Muscle of back (tissue), 13 donors: ENCODE measurements at places on chromosomes 4 and X.
A peak's percentile ranks its signal among the peaks of the same experiment; 100 is the strongest.

- no peak for DNase-seq
Measured at GRCh38 chrX:148672517-148672916, 172.1 kb downstream of the AFF2 start.

DNA sequence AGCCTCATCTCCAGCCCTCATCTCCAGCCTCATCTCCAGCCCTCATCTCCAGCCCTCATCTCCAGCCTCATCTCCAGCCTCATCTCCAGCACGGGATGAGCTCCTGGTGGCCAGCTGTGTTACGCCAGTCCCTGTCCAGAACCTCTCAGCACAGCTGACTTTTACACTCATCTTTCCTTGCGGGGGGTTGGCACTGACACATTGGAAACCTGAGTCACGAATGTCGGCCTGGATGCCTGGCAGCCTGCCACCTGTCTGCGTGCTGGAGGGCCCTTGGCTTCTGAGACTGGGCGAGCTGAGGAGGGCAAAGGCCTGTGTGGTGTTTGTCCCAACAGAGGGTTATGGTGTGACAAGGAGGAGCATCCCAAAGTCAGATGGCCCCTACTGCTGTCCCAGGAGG is 66.1 kb upstream of the HGFAC start:
- no peak for DNase-seq

DNA sequence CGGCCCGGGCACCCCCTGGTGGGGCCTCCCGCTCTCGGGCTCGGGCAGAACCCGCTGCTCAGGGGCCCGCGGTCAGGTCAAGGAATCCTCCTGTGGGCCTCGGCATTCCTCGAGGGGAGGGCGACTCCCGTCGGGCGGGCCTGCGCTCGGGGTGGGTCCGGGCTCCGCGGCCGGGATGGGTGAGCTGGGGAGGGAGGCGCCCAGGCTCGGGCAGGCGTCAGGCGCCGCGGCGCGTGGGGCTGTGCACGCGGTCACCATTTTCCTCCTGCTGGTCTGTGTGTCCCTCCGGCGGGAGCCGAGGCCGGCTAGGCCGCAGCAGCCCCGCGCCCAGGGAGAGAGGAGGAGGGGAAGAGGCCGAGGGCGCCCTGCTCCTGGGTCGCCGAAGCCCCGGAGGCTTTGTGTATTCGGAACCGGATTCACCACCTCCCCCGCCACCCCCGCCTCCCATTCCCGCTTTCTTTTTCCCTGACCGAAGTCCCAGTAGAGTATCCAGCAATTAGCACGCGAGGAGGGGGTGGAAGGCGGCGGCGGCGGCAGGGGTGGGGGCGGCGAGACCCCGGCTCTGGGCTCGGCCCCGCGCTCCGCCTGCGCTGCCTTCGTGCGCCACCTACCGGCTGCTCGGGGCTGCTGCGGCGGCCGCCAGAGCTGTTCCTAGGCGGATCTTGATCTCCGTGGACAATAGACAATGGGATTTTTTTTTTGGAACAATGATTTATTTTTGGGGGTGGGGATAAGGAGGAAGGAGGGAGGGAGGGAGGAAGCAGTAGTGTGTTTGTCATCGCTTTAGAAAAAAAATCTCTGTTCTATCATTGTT is 99.0 kb upstream of the MAML3 start:
- peak; percentile 92 for DNase-seq

DNA sequence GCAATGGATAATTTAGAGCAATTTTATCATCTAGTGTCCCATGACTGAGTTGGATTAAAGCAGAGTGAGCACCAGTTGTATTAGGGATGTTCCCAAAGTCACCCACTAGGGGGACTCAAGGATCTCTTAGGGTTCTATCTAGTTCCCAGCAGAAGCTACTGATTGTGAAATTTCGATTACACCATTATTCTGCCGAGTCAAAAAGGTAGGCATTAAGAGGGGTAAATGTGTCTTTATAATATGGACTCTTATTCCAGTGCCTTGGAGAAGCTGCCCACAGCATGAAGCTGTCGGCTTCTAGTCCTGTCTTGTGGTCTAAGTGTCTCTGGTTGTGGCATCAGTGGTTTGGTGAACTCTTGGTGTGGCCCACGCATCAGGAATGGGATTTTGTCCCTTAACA is 53.3 kb downstream of the RGS12 start:
- peak; percentile 85 for DNase-seq

DNA sequence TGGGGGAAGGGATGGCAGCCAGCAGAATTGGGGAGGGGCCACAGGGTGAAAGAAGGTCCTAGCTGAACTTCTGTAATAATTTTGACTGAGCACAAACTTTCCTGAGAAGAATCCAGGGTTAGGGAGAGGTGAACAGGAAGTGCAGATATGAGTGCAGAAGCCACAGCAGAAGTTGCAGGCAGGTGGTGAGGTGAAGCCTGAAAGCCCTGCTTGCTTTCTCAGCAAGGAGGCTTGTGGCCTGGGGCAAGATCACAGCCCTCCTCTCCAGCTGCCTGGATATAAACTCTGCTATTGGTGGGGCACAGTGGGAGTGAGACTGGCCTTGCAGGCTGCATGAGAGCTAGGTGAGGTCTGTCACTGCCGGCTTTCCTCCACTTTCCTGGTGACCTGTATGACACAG is 44.1 kb upstream of the UPRT start:
- DNase-seq, result no peak

DNA sequence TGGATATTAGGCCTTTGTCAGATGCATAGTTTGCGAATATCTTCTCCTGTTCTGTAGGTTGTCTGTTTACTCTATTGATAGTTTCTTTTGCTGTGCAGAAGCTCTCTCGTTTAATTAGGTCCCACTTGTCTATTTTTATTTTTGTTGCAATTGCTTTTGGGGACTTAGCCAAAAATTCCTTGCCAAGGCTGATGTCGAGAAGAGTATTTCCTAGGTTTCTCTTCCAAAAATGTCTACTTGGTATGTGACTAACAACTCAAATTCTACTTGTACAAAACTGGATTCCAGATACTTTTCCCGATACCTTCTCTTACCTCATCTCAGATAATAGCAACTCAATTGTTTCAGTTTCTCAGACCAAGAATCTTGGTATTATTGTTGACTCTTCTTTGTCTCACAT is 142.4 kb upstream of the GLRA2 start:
- peak; percentile 22 for DNase-seq

GRCh38 chr4:73055241-73055897 is 14.1 kb downstream of the COX18 start:
- DNase-seq, result no peak

DNA sequence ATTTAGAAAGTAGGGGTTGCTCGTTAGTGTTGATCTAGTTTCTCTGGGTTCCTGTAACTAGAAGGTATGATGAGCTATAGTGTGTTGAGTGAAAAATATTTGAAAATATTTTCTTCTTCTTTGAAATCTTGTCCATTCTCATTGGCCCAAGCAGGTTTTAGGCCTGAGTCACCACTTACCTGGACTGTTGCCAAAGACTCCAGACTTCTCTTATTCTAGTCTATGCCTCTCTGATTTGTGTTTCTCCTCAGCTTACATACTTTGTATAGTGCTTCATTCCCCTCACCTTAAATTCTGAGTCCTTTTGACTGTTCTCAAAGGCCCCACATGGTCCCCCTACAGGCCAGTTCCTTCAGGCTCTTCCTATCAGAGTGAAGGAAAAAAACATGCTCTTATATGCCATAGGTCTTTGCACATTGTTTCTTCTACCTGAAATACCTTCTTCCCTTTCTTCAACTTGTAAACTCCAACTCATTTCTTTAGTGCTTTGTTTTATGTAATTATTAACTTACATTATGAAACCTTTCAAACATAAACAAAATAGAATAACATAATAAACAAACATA is 258.2 kb downstream of the PPP1R2C start:
- peak; percentile 37 for DNase-seq

DNA sequence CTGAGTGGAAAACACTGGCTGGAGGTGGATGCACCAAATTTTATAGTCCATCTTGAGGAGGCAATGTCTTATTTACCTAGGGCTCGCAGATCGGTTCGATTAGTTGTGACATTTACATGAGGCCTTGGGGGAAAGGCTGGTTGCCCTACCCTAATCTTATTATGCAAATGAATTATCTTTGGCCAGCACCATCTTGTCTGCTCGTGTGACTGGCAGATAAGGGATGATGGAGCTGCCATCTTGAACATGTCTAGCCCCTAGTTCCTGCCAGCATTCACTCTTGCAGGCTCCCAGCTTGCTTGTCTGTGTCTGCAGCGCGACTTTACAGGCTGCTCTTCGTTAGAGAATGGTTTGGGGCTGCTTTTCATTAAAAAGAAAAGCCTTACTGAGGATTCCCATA is 61.9 kb downstream of the SEC24B start:
- DNase-seq, result no peak

- no peak for DNase-seq
Measured at GRCh38 chr4:118915468-118915867, 26.8 kb downstream of the SYNPO2 start.

- no peak for DNase-seq
Measured at GRCh38 chrX:42089031-42089430, 165.7 kb upstream of the CASK start.

- DNase-seq, result peak; percentile 77
Measured at GRCh38 chr4:7719354-7720174, 220.1 kb downstream of the AFAP1 start.

DNA sequence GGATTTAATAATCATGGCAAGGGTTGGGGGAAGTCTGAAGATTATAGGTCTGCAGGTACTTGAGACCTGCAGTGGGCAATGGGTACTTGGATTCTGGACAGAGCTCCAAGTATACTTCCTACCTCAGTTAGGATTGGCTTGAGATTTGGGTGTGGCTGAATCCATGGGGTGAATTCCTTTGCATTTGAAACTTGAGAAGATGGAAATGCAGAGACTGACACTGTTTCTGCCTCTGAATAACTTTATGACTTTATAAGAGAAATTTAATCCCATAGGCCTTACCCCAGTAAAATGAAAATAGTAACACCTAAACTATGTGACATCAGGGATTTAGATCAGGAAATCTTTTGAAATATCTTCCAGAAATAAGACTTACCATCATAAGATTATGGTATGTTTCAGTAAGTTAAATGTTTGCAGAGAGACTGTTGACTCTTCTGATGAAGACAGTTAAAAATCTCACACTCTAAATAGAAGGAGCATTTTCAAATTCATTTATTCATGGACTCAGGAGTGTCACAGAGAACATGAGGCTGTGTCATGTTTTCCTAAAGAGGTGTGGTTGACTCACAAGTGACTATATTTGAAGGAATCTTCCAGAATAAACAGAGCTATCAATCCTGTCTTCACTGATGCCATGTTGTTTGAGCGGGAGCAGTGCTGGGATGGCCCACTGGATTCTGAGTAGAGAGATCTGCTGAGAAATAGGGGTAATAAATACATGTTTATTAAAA is 513.5 kb upstream of the NR3C2 start:
- no peak for DNase-seq

DNA sequence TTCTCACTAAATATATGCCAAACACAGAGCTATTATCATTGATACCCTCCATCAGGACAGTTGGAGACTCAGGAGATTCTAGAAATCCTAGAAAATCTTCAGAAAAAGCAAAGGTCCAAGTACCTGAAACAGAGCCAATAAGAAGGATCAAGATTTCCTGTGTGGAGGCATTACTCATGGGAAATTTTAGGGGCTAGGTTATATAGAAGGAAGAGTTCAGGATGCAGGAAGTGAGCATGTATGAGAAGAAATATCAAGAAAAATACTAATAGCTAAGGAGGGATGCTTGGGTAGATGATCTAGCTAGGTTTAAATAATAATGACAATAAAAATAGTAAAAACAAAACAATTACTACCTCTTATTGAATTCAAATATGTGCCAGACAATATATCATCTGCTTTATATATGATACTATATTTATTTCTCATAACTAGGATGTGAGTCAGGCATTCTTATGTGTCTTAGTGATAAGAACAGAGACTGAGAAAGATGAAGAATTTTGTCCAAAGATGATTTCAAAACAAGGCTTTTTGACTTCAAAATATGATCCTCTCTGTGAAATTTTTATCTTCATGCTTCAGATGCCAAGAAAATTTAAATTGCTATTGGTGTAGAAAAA is 66.4 kb upstream of the HHIP start:
- DNase-seq, result no peak

GRCh38 chr4:173214661-173215060 is 46.0 kb downstream of the GALNT7 start:
- DNase-seq, result peak; percentile 64

- peak; percentile 69 for DNase-seq
Measured at GRCh38 chr4:112884406-112884805, 165.0 kb upstream of the ANK2 start.

DNA sequence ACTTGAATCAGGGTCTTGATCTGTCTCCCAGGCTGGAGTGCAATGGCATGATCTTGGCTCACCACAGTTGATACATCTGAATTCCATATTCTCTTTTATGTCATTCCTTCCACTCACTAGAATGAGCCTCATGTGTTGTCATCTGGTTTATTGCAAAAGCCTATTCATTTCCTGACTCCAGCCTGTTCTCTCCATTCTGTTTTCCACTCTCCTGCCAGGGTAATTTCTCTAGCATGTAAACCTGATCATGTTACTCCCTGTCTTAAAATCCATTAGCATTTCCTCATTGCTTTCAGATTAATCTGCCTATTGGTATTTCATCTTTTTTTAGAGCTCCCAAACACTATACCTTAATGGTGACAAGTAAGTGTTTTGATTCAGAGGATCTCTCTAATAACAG is 4.3 kb upstream of the DDX60L start:
- DNase-seq, result peak; percentile 84

DNA sequence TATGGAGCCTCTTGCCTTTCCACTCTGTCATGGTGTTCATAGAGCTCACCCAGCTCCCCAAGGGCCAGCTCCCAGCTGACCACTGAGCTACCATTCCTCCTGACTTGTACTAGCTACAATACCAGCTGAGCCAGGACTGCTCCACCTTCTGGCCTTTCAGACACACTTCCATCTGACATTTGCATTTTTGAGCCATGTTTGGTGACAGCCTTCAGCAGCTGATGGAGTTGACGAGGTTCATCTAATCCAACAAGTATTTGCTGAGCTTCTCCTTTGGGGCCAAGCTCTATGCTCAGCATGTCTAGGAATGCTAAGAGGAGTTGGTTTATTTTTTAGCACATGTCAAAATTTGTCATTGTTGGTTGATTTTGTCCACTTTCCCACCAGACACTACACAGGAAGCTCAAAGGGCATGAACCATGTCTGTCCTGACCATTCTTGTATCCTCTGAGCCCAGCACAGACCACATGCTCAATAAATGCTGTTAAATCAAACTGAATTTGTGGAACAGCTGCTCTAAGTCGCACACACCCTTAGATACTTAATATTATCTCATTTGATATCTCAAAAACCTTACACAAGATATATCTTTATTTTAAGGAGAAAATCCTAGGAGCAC is 142.6 kb upstream of the PPARGC1A start:
- peak; percentile 18 for DNase-seq

DNA sequence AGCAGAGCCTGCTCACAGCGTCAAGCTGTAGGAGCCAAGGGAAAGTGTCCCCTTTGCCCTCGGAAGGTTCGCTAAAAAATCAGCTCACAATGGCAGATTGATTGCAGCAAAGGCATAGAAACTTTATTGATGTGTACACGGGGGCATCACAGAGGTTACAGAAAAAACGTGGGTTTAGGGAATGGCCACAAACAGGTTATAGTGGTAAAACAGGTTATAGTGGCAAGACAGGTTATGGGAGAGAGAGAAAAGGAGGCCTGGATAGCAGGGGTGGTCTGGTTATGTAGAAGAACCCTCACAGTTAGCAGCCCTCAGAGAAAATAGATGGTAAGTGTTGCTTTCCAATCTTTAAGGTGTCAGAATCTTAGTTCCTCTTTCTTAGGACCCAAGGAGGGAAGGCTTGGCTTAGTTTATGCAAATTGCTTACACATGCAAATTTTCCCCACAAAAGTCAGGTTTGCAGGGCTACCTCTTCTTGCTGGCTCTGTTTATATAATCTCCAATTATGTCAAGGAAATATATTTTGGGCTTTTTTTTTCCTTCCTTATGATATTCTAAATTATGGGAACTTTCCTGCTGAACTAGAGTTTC is 113.7 kb downstream of the BMP15 start:
- no peak for DNase-seq
